Stimulated activated CD8-positive, alpha-beta memory T cell treated with anti-CD3 and anti-CD28 coated beads, Interleukin-4, amount 100 ng/mL, for 1 hour (primary cell): ENCODE measurements at places on chromosomes 4 and X.

DNA sequence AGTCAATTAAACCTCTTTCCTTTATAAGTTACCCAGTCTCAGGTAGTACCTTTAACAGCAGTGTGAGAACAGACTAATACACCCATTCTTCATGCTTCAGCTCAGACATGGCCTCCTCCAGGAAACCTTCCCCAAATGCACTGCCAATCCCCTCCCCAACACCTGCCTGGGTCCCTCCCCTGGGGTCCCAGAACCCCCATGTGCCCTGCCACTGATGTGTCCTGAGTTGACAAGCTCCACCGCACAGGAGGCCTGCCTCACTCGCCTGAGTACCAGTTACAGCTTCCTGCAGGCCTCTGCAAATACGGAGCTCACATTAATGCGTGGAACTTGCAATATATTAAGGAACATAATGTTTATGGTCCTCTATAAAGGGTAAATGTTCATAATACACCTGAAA is 34.9 kb upstream of the CRMP1 start:
- no peak for DNase-seq

- DNase-seq = no peak
These were observed 39.9 kb upstream of the TMEM192 start for GRCh38 chr4:165152527-165152926.

DNA sequence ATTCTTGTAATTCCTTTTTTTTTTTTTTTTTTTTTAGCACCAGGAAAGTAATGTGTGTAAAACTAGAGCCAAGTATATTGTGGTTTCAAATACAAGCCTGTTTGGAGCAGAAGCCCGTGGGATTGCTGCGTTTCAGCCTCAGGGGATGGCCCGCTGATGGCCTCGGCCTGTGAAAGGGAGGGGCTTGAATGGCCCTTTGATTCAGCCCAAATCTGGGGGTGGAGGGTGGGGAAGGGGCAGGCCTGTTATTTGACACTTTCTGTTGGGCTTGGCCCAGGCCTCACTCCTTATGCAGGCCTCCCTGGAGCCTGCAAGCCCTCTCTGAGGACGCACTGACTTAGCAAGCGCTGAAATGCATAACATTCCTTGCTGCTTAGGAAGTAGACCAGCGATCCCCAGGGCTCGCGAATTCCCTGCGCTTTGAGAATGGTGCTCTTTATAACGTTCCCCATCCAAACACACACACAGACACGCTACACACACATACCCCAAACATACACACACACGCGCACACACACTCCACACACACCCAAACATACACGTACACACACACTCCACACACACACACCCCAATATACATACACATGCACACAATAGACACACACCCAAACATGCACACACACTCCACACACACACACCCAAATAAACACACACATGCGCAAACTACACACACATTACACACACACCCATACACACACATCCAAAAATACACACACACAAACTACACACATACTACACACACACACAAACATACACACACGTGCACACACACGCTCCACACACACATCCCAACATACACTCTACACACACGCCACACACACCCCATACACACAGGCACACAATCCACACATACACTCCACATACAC is 29.6 kb downstream of the TLR10 start:
- no peak for DNase-seq

DNA sequence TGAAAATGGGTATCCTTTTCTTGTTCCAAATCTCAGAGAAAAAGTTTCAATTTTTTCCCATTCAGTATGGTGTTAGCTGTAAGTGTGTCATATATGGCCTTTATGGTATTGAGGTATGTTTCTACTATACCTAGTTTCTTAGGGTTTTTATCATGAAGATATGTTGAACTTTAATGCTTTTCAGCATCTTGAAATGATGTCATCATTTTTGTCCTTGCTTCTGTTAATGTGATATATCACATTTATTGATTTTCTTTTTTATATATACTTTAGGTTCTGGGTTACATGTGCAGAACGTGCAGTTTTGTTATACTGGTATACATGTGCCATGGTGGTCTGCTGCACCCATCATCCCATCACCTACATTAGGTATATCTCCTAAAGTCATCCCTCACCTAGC is 44.9 kb downstream of the FOXR2 start:
- DNase-seq = no peak

DNA sequence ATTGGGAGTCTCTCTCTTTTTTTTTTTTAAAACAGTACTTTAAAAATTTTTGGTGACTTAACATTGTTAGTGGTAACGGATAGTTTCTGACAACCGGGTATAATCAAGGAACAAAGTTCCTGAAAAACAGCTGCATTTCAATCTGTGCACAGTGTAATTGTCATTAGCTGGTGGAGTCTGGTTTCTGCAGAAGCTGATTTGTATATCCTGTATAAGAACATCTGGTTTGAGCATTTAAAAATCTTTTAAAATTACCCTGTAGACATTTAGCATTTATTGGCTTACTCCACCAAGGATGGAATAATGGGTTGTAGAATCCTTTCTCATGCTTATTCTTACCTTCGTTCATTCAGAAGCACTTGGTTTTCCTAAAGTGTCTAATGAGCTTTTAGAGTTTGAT is 11.2 kb downstream of the JADE1 start:
- DNase-seq = no peak

DNA sequence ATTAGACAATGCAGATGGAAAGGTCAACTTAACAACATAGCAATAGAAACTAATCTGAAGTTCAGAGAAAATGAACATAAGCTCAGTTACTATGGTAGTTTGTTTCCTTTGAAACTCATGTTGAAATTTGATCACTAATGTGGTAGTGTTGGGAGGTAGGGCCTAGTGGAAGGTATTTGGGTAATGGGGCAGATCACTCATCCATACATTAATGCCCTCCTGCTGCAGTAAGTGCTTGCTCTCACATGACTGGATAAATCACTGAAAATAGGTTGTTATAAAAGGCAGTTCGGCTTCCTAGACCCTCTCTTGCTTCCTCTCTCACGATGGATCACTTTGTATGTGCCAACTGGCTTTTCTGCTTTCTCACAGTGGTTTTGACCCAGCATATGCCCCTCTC is 567.4 kb upstream of the GALNT7 start:
- DNase-seq = no peak

GRCh38 chrX:27680726-27681125 is 90.6 kb downstream of the DCAF8L2 start:
- no peak for DNase-seq

- no peak for DNase-seq
These were observed 12.8 kb downstream of the PJA1 start for GRCh38 chrX:69152417-69152841.

- DNase-seq = no peak
These were observed 762.0 kb upstream of the MAGEB2 start for GRCh38 chrX:29453333-29453732.

- DNase-seq = no peak
These were observed 107.9 kb downstream of the ZNF827 start for GRCh38 chr4:145830699-145831098.

DNA sequence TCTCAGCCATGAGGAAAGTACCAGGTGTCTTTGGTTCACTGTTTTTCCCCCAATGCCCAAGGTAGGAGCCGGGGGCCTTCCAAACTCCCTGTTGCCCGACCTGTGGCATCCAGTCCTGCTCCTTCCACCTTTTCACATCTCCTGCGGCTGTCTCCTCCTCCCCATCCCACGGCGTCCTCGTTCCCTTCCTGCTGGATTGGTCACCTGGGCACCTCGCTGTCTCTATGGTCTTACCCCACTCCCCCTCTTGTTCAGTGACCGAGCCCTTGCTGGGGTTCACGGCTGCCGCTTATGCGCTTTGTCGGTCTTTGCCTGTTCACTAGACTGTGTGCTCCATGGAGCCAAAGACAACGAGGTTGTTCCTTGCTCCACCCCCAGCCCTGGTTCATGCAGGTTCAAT is 188.7 kb upstream of the PSAPL1 start:
- DNase-seq = no peak

GRCh38 chr4:89715631-89716030 is 121.3 kb downstream of the SNCA start:
- no peak for DNase-seq

GRCh38 chr4:17630228-17630627 is 15.8 kb downstream of the MED28 start:
- DNase-seq = no peak

DNA sequence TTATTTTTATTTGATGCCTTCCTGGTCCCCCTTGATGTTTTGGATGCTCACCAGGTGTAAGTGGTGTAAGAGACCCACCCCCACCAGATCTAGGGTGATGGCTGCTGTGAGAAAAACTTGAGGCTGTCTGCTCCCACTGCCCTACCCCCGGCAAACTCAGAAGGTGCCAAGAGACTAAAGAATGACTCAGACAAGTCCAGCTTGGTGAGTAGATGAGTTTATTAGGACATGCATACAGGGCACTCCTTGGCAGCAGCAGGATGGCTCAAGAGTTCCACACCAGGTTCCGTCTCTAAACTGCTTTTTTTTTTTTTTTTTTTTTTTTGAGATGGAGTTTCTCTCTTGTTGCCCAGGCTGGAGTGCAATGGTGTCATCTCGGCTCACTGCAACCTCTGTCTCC is 84.0 kb upstream of the HPF1 start:
- DNase-seq = no peak

DNA sequence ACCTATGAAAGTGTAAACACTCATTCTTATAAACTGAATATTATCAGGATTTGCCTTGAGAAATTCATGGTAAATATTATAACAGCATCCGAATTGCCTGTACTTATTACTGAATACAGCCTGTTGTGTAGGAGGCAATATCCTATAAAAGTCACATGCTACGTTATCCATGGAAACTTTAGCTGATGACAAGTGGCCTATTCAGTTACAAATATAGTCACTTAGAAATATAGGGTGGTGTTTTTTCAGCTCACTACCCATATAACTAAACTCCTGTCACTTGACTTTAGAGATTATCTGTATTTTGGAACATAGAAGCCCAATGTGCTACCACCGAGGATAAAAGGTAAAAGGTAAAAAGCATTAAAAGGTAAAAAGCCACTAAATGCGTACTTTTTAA is 493.4 kb downstream of the INPP4B start:
- DNase-seq = no peak

DNA sequence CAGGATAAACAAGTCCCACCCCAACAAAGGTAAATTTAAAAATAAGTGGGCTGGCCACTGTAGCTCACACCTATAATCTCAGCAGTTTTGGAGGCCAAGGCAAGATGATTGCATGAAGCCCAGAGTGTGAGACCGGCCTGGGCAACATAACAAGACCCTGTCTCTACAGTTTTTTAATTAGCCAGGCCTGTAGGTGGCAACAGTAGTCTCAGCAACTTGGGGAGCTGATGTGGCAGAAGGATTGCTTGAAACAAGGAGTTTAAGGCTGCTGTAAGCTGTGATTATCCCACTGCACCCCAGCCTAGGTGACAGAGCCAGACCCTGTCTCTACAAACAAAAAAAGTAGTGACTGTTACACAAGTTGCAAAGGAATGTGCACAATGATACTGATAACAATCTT is 74.6 kb upstream of the FAAH2 start:
- no peak for DNase-seq

DNA sequence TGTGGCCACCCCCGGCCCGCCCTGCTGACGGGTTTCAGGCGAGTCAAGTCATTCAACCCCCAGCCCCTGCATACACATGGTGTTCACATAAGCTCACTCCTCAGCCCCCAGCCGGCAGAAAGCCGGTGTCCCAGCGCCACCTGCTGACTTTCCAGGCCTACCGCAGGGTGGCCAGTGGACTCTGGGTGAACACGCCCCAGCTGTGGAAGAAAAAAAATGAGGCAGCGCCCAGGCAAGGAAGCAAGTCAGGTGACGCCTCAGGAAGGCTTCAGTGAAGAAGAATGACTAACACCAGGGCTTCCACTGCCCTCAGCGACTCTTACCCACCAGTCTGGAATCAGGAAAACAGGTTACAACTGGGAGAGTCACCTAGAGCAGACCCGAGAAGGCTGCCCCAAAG is 15.8 kb downstream of the BCAP31 start:
- no peak for DNase-seq

DNA sequence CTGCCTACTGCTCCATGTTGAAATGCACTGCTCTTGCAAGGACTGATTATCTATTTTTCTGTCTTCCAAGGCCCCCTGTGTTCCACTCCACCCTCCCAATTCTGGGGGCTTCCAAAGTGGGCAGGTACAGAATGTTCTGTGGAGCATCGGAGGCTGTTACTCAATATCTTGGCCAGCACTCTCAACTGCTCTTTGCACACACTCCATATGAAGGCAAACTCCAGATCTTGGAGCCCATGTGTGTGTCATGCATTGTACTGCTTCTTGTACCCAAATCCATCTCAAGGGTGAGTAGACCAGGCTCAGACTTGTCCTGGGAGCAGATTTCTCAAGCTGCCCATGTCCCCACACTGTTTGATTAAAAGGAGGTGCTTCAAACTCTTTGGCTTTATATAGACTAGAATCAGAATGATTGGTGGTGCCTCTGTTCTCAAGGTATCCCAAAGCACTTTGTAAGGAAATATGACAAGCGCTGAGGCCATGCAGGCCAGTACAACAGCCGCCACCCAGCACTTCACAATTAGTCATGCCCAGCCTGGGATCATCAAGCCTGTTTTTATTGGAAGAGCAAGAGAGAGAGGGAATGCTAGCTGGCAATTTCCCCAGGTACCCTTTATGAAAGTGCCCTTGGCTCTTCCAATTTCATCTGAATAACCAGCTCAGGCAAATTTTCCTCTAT is 44.3 kb downstream of the AR start:
- no peak for DNase-seq

- DNase-seq = no peak
These were observed at the start of gene MID1IP1 for GRCh38 chrX:38800981-38801845. MID1IP1 (plus strand) TSS chrX:38801459; CDS start chrX:38804947, 3,488 bp downstream.

GRCh38 chr4:132572210-132572609 is 576.9 kb upstream of the PCDH10 start:
- no peak for DNase-seq

DNA sequence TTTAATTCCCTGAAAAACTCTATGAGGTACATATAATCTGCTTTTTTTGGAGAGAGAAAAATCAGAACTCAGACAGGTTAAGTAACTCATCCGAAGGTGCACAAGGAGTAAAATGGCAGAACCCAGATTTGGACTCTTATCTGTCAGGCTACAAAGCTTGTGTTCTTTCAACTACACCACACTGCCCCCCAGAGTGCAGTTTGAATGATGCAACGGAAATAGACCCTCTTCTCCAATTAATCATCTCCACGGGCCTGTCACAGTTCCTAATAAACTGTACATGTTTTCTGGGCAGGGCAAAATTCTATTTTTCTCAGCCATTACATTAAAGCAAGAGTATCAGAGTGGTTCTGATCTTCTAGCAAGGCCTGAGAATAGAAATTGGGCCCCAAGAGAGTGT is 35.3 kb upstream of the DCX start:
- DNase-seq = no peak

DNA sequence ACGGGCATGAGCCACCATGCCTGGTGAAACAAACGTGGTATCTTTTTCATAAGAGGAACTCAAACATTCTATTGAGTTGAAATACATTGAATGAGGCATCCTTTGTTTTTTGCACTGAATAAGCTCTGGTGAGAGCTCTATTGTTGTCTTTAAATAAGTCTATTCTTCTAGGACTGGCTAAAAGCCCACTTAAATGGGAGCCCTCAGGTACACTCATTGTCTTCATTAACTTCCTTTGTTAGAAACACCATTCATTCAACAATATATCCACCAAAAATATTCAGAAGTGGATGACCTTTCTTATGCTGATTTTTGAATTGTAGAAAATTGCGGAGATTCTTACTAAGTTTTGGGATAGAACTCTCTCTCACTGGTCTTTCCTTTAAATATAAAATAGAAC is 568.0 kb downstream of the IL1RAPL1 start:
- DNase-seq = no peak

- DNase-seq = no peak
These were observed 651.3 kb downstream of the TECRL start for GRCh38 chr4:63757929-63758328.

- no peak for DNase-seq
These were observed 30.8 kb downstream of the GAK start for GRCh38 chr4:901192-901910.
